ENCODE measurements at places on chromosomes 11 and 22. TPM values are rescaled to one million over a fixed set of nuclear protein-coding genes. Genes with fewer than 3 reads are reported as not detected.

DNA sequence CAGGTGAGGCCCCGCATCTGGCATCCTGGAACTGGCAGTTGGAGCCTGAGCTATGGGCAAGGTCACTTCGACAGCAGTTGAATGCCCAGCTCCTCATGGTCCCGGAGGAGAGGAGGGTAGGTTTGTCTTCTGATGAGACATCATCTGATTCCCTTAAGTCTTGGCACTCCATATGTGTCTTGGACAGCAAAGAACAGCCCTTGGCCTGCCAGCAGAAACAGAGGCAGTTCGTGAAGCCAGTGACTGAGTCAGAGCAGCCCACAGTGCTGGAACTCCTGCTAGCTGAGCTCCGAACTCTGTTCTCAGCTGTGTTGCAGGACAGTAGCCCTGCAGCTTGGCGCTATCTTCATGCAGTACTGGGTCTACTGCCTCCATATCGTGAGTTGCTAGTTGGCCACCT is 1.0 kb downstream of the DNHD1 start:
- H3K36me3 ChIP-seq: peaks cover 17% of the 10 kb centered on the region
- H3K27me3 ChIP-seq: no peaks in the 10 kb centered on the region
- DNase-seq: no peak
- no peak overlapping the region for H3K4me3 ChIP-seq
- H3K27ac ChIP-seq: no peak overlapping the region

- no peak overlapping the region for H3K4me3 ChIP-seq
- H3K36me3 ChIP-seq: no peaks in the 10 kb centered on the region
- no peaks in the 10 kb centered on the region for H3K27me3 ChIP-seq
Measured at GRCh38 chr11:109733245-109733644, 311.3 kb downstream of the C11orf87 start.

- no peaks in the 10 kb centered on the region for H3K4me1 ChIP-seq
- H3K4me3 ChIP-seq: no peak overlapping the region
- no peak for DNase-seq
- no peak overlapping the region for H3K27ac ChIP-seq
Measured at GRCh38 chr11:23212807-23213206, 352.5 kb upstream of the CCDC179 start.

GRCh38 chr11:69498614-69499175 is 17.2 kb downstream of the LINC01488 start:
- H3K4me1 ChIP-seq: no peaks in the 10 kb centered on the region
- no peak overlapping the region for H3K4me3 ChIP-seq
- no peak overlapping the region for H3K27ac ChIP-seq
- H3K36me3 ChIP-seq: no peaks in the 10 kb centered on the region

DNA sequence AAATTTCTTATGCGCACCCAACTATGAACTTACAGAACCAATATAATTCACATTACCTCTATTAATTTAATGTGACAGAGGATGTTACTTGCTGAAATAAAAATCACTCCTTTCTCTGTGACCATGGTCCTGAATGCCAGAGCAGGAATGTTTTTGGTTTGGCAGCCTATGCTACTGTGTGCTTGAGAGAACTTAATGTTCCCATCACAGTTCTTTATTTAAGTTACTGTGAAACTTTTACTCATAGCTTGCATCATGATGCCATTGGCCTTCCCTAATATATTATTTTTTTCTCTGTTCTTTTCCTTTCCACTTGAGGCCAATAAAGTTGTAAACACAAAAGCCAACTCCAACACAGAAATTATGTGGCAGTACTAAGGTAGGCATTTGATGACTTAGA is 142.2 kb downstream of the FAM76B start:
- no peak overlapping the region for H3K4me3 ChIP-seq
- no peak overlapping the region for H3K27ac ChIP-seq
- DNase-seq: no peak
- H3K4me1 ChIP-seq: peaks cover 1% of the 10 kb centered on the region
- H3K27me3 ChIP-seq: no peaks in the 10 kb centered on the region

DNA sequence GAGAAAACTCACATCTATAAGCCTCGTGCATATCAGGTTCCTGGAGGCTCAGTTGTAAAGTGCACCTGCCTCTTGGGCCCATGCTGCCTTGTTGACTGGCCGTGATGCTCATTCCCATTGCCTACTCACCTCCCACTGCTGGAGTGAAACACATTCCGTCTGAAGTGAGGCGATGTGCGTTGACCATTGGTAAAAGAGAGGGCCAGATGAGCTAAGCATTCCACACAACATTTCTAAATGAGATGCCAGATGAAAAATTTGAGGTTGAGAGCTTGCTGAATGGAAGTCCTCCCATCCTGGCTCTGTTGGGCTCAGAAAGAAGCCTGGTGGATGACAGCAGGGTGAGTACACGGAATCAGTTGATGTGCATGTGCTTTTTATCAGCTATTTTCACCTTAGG is 8.6 kb upstream of the ADAMTS15 start:
- no peak overlapping the region for H3K27ac ChIP-seq
- H3K4me3 ChIP-seq: no peak overlapping the region
- H3K27me3 ChIP-seq: peaks cover 23% of the 10 kb centered on the region
- no peak for DNase-seq
- no peaks in the 10 kb centered on the region for H3K36me3 ChIP-seq

- H3K4me3 ChIP-seq: no peak overlapping the region
- no peak for DNase-seq
Measured at GRCh38 chr11:34262531-34263081, 95.2 kb downstream of the ABTB2 start.

DNA sequence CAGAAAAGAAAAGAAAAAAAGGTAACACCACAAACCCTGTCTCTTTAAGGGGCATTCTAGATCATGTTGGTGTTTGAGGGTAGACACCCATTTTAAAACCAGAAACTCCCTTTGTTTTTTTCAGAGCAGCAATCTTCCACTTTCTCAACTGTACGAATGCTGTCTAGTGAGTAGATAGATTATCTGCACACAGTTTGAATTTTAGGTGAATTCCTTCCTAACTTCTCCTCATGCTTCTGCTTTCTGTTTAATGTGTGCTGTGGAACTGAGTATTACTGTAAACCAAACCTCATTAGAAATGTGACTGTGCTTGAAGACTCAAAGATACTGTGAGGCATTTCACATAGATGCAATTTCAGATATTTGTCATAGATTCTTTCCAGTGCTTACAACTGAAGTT is 102.4 kb downstream of the PRMT3 start:
- no peaks in the 10 kb centered on the region for H3K27me3 ChIP-seq
- no peaks in the 10 kb centered on the region for H3K4me1 ChIP-seq
- DNase-seq: no peak
- no peak overlapping the region for H3K4me3 ChIP-seq
- H3K36me3 ChIP-seq: peaks cover 7% of the 10 kb centered on the region
- no peak overlapping the region for H3K27ac ChIP-seq

- H3K4me1 ChIP-seq: peaks cover 37% of the 10 kb centered on the region
- no peak overlapping the region for H3K27ac ChIP-seq
- H3K36me3 ChIP-seq: peaks cover 20% of the 10 kb centered on the region
- DNase-seq: no peak
- H3K27me3 ChIP-seq: no peaks in the 10 kb centered on the region
Measured at GRCh38 chr22:29635734-29636357, 32.4 kb downstream of the NF2 start.

DNA sequence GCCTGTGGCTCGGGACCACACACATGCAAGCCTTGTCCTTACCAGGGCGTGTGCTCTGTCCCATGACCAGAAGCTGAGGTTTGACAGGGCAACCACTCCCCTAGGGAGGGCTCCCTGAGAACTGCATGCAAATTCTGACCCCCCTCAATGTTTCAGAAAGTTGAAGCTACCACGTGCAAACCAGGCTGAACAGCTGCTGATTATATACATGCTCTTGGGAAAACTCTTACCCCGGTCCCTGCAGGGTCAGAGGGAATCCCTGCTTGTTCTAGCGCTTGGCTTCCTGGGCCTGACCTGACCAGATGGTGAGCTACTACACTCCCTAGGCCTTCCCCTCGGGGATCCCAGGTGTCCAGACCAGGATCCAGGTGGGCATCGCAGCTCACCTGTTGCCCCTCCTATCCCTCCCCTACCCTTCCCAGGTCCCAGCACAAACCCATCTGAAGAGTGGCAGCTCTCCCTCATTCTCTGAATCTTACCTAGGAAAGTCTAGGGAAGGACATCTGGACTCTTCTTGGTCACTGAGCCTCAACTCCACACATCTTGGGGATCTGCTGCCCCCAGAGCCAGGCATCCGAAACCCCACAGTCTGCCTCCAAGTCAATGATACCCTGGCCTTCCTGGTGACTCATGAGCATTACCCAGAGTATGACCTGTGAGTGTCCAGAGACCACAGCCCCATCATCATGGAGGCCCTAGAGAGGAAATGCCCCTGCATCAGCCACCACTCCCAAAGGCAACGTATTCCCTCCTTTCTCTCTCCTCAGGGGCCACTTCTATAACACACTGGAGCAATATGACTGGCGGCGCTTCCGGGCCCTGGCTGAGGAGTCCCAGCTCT is 61.5 kb downstream of the BTG4 start:
- H3K27ac ChIP-seq: no peak overlapping the region
- H3K27me3 ChIP-seq: peaks cover 13% of the 10 kb centered on the region
- DNase-seq: no peak
- no peak overlapping the region for H3K4me3 ChIP-seq

DNA sequence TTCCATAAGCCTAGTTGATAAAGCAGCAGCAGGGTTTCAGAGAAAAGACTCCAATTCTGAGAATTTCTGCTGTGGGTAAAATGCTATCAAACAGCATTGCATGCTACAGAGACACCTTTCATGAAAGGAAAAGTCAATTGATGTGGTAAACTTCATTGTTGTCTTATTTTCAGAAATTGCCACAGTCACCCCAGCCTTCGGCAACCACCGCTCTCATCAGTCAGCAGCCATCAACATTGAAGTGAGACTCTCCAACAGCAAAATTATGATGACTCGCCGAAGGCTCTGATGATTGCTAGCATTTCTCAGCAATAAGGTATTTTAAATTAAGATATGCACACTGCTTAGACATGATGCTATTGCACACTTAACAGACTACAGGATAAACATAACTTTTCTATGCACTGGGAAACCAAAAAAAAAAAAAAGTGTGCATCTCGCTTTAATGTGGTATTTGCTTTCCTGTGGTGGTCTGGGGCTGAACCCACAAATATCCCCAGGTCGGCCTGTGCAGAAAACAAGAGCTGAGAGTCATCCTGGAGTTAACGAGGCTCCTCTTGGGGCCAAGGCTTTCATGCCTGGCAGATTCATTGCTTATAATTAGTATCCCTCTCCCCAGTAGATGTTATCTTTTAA is 192.1 kb downstream of the CTTN start:
- DNase-seq: no peak
- H3K4me3 ChIP-seq: no peak overlapping the region
- no peak overlapping the region for H3K27ac ChIP-seq
- peaks cover 12% of the 10 kb centered on the region for H3K4me1 ChIP-seq
- peaks cover 5% of the 10 kb centered on the region for H3K27me3 ChIP-seq
- no peaks in the 10 kb centered on the region for H3K36me3 ChIP-seq

The TRPM5 gene
- total RNA-seq: not detected

The OR8D1 gene
- not detected for total RNA-seq

The ADAMTS15 gene
- total RNA-seq: not detected

The KRTAP5-8 gene
- not detected for total RNA-seq

The OR51B5 gene
- not detected for total RNA-seq
